ENCODE measurements at places on chromosomes 2 and 18.
A peak's percentile ranks its signal among the peaks of the same experiment; 100 is the strongest.

DNA sequence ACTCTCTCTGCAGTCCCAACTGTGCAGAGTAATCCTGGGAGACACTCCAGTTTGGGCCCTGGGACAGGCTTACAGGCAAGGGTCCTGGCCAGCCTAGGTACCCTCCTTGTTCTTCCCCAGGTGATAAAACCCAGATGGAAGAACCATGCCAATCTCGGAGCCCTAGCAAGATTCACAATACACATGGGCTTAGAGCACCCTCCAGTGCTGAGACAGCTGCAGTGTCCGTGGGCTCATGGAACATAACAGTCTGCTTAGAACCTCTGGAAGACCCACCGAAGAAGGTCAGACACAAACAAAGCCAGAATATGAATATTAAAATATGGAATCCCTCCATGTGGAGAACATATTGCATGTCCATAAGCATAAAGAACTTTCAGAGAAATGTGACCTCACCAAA is 568.1 kb downstream of the KCNJ3 start:
- no peak for DNase-seq

DNA sequence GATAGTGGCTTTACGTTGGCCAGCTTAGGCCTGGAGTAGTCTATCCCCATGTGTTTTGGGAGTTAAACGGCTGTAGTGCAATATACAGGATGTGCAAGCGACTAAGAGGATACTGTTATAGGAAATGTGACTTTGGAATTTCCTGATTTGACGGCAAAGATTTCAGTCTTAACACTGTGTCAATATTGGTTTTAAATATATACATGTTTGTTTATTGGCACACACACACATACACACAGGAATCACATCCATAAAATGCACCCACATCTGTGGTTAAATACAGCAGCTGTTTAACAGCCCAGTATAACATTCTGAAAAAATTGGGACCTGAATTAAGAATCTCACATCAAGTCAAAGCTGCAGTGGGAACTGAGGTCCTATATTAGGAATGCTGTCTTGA is 347.1 kb downstream of the TXNL1 start:
- no peak for DNase-seq

GRCh38 chr2:207265332-207265731 is 99.6 kb upstream of the KLF7 start:
- DNase-seq: no peak

- peak; percentile 3 for DNase-seq
Observed at GRCh38 chr2:84458551-84459017, 496 bp downstream of the SUCLG1 start.

- no peak for DNase-seq
Observed at GRCh38 chr18:23188068-23188760, 52.9 kb downstream of the CABLES1 start.

DNA sequence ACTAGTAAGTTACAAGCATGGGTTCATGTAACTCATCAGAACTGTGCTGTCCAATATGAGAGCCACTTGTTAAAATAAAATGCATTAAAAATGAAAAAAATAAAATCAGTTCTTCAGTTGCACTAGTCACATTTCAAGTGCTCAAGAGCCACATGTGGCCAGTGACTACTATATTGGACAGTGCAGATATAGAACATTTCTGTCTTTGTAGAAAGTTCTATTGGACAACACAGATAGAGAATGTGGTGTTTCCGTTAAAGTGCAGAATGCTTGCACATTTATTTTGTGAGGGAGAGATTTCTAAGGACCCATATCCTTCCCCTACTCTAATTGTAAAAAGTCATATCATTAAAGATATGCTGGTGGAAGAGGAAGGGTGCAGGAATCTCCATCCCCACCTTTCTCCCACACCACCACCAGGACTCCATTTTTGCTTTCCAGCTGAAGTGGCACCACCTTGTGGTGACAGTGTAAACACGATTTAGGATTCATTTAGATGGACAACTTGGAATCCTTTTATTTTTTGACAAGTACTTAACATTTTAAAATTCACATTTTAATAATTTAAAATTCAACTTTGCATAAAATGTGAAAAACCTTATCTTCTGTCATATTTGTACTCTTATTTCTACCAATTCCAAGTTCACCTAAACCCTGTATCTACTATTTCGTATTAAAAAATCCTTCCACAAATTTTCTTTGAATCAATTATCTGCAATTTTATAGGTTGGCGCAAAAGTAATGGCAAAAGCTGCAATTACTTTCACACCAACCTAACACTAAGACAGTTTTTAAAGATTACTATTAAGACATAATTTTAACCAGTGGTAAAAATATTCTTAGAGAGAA is 9.4 kb upstream of the CD302 start:
- peak; percentile 34 for DNase-seq

DNA sequence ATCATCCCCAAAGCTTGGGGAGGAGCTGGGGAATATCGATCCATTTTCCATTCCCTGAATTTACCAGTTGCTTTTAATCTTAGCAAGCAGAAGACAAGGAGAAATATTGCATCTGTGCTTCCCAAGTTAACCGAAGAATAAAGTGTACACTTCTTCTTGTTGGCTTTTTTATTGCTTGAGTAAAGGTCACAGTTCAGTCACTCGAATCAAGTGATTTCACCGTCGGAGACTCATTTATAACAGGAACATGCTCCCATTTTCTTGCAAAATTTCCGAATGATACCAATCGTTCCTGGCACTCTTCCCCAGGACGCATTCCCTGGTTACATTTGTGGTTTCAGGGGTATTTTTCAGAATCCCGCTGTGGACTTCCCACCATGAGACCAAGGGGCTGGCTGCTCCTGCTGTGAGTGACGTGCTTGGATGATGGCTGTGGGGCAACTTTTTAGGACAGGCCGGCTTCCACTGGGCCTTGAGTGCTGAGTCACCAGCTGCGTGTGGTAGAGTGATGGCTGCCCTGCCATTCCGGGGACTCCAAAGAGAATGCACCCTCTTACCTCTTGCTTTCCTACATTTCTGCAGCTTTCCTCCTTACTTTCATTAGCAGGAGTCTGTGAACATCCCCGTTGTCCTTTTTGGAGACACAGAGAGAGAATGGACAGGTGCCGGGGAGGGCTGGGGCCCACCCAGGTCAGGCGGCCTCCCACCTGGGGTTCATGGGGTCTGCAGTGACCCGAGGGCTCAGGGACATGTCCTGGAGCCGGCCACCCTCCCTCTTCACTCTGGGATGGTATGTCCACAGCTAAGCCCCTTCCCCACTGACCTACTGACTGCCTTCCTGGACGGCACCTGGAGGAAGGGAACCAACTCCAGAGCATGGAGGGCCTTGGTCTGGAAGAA is 60.7 kb upstream of the HDAC4 start:
- no peak for DNase-seq

DNA sequence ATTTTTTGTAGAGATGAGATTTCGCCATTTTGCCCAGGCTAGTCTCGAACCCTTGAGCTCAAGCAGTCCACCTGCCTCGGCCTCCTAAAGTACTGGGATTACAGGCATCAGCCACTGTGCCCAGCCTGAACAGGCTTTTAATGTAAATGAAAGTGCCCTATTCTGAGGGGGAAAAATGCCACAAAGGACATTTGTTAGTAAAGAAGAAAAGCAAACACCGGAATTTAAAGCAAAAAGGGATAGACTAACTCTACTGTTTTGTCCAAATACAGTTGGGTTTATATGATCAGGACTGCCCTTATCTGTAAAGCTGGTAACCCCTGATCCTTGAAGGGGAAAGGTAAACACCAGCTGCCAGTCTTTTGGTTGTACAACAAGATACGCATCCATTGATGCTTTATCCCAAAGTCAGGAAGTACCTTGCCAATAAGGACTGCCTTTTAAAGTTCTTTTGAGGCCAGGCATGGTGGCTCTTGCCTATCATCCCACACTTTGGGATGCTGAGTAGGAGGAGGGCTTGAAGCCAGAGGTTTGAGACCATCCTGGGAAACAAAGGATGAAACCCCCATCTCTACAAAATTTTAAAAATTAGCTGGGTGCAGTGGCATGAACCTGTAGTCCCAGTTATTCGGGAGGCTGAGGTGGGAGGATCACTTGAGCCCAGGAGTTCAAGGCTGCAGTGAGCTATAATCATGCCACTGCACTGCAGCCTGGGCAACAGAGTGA is 13.1 kb downstream of the CLEC4F start:
- no peak for DNase-seq

DNA sequence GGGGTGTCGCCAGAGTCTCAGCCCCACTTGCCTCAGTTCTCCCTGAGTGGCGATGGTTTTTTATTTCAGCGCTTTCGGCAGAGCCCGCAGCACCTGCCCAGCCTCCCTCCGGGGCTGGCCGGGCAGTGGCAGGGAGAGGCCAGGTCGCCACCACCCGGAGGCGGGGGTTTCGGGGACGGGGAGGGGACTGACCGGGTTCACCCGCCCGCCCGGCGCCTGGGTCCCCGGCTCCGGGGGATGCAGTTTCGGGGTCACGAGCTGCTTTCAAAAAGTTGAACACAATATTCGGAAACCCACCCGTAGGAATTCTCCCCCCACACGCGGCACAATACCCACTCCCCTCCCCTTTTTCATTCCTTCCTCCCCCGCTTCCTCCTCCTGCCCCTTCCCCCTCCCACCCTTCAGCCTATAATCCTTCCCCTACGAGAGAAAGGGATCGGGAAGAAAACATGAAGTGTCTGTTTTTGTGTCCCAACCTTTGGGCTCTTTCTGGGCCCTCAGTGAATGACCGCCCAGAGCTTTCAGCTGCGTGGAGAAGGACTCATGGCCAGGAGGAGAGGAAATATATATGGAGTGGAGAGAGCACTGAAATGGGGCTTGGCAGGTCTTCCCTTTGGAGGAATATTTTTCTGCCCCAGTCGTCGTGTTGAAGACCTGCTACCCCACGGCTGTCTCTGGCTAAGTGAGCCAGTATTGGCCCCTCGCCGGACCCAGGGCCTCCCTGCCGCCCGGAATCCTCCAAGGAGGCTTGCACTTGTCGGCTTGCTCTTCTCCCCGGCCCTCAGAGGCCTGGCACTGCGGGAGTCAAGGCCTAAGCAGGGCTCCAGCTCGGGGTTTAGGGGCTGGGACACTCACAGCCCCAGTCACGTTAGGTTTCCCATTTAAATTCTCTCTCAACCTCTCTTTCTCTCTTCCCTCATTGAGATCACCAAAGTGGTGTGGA is 2.1 kb upstream of the SIX3 start:
- no peak for DNase-seq

DNA sequence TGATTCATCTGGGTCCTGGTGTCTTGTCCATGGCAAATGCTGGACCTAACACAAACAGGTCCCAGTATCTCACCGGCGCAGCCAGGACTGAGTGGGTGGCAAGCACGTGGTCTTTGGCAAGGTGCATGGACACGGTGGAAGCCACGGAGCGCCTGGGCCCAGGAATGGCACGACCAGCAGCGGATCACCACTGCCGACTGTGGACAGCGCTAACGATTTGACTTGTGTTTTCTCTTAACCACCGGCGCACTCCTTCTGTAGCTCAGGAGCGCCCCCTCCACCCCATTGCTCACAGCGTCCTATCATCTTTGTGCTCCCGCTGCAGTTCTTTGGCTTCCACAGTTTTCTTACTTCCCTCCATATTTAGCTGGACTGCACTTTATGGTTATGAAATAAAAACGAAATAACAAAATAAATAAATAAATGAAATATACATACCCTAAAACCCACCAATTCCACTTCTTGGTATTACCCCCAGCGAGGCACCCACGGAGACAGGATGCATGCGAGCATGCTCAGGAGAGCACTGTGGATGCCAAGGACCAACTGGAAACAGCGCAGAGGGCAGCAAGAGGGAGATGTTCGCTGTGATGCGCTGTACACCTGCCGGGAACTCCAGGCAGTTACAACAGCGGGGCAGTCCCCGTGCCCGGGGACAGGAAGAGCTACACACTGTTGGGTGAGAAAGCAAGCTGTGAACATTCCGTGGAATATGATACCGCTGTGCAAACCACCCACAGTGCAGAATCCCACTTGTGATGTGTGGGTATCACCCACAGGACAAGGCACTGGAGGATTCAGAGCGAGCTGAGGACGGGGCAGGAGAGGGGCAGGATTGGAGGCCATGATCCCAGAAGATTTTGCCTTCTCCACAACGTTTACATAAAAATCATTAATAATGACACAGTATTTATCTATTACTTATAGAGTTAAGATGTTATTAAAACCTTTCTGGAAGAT is 7.0 kb upstream of the CIDEA start:
- no peak for DNase-seq

GRCh38 chr2:168230389-168230788 is 17.0 kb downstream of the STK39 start:
- no peak for DNase-seq

- no peak for DNase-seq
Observed at GRCh38 chr18:4639628-4640310, 184.7 kb upstream of the DLGAP1 start.

- no peak for DNase-seq
Observed at GRCh38 chr2:217273162-217273561, 413.3 kb upstream of the TNP1 start.

GRCh38 chr2:128384446-128384845 is 65.8 kb upstream of the HS6ST1 start:
- DNase-seq: no peak

- DNase-seq: no peak
Observed at GRCh38 chr2:72961036-72961720, 43.9 kb downstream of the EMX1 start.

GRCh38 chr2:74921236-74921736 is 37.2 kb upstream of the POLE4 start:
- no peak for DNase-seq

- DNase-seq: no peak
Observed at GRCh38 chr2:66982766-66983165, 414.4 kb upstream of the ETAA1 start.

DNA sequence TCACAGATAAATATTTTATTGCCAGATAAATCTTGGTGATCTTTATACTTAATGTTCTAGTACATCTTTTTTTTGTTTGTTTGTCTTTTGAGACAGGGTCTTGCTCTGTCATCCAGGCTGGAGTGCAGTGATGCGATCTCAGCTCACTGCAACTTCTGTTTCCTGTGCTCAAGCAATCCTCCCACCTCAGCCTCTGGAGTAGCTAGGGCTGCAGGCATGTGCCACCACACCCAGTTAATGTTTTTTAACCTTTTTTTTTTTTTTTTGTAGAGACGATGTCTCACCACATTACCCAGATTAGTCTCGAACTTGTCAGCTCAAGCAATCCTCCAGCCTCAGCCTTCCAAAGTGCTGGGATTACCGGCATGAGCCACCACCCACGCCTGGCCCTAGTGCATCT is 9.1 kb upstream of the C1GALT1C1L start:
- no peak for DNase-seq

GRCh38 chr2:216012133-216012829 is 1.1 kb downstream of the MREG start:
- peak; percentile 37 for DNase-seq

DNA sequence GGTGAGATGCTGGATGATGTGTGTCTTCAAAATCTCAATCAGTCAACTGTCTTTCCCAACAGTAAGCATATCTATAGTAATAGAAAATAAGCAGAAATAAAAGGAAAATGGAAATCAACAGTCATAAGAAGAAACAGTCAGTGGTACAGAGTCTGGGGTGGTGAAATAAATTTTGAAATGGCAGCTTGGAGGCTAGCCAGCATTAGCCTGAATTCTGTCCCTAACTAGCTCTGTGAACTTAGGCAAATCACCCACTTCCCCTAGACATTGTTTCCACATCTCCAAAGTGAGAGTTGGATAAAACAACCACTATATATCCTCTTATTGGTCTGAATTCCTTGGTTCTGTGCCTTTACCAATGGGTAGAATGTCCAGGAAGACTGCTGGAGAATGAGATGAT is 189.7 kb upstream of the REV1 start:
- no peak for DNase-seq

- DNase-seq: no peak
Observed at GRCh38 chr2:156909983-156910382, 347.5 kb upstream of the GALNT5 start.

GRCh38 chr2:142954493-142954892 is 77.0 kb downstream of the KYNU start:
- no peak for DNase-seq

- peak; percentile 6 for DNase-seq
Observed at GRCh38 chr18:31610286-31611205, 18.9 kb downstream of the TTR start.
